ENCODE measurements at places on chromosomes 6 and 20.

DNA sequence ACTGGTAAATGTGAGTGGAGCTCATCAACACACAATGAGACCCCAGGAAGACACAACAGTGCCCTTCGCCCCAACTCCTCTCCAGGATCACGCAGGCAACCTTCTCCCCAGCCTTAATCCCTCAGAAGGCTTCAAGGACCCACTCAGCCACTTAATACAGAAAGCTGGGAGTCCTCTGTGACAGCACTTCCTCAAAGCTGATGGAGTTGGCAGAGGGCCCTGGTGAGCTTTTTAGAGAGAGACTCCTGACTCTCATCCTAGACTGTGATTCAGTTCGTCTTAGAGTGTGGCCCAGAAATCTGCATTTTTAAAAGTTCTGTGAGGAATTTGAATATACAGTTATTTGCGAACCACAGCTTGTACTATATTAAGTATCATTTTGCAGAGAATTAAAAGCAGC is 187.7 kb downstream of the UST start:
- DNase-seq: no peak

DNA sequence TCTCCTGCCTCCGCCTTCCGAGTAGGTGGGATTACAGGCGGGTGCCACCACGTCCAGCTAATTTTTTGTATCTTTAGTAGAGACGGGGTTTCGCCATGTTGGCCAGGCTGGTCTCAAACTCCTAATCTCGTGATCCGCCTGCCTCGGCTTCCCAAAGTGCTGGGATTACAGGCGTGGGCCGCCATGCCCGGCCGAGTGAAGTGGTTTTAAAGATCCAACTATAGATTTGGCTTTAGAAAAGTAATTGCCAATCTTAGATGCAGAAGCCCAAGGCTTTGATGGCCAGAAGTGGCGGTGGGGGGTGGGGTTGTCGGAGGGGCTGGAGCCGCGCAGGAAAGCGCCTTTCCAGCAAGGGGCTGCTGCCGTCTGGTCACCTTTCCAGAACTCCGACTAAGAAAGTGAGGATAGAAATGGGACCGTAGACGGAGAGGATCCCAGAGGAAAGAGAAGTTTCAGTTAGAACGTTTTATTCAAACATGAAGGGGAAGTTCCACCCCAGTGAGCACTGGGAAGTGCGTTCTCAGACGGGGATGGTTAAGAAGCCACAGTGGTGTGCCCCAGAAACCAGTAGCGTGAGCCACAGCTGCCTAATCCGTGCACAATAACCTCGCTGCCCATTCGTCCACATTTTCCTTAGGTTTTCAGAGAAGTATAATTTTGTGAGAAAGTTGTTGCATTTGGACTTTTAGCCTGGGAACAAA is 69.7 kb downstream of the DLL1 start:
- DNase-seq: no peak

DNA sequence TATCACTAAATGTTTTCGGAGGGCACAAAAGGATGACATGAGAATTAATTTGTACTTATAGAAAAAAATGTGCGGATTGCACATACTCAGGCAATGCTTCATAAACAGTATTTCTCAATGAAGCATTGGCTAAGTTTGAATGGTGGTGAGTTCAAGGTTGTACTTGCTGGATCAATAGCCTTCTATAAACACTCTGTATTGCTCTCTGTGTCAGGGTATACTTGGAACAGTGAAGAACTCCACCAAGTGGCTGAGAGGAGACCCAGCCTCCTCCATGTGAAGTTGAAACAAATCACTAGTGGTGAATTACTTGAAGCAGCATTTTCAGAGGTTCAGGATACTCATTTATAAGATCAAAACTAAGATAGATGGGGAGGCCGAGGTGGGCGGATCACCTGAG is 360.6 kb downstream of the RIMS1 start:
- DNase-seq: peak; percentile 17

DNA sequence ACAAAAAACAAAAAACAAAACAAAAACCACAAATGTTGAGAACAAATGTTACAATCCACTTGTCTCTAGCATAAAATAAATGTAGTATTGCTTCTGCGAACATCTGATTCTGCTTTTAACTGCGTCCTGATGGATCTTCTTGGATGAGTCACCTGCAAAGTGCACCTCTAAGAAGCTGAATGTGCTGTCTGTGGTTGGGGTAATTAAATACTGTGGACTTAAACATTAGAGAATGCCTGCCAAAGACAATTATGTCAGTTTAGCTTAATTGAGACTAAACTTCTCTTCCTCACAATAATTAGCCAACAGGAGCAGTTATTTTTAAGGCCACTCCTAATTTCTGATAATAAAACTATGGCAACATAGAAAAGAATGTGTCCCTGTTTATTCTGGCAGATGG is 253.4 kb downstream of the PHACTR1 start:
- no peak for DNase-seq

DNA sequence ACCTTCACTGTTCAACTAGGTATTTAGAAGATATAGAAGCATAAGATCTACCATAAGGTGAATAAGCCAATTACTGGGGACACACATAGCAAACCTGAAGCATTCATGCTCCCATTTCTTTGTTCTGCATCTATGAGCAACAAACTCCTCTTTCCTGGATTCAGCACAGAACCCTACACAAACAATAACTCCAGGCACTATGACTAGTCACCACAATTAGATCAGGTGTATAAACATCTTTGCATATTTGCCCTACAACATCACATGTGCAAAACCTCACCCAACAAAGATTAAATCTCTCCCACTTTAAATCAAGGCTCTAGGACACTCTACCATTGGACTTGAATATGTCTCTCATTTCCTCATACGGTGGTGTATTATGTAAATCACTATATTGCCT is 652.3 kb downstream of the EPHA7 start:
- no peak for DNase-seq

GRCh38 chr6:122322824-122323223 is 76.6 kb upstream of the HSF2 start:
- no peak for DNase-seq

DNA sequence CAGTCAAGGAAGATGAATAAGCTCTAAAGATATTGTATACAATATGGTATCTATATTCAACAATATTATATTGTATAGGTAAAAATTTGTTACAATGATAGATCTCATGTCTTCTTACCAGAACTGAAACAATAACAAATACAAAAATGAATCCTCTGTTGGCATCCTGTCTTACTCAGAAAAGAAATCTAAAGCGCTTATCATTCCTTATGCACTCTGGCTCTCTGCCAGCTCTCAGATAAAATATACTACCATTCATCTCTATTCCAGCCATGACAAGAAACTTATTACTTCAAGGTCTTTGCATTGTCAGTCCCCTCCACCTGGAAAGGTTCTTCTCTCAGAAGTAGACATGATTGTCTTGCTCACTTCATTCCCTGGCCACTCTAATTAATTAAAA is 138.6 kb downstream of the THEMIS start:
- no peak for DNase-seq

- DNase-seq: no peak
Observed at GRCh38 chr6:142878407-142878806, 66.6 kb downstream of the HIVEP2 start.

- DNase-seq: no peak
Observed at GRCh38 chr6:112310439-112311125, 36.5 kb upstream of the RFPL4B start.

Data from NCI-H2081 (cell line).